ENCODE measurements at places on chromosomes 11 and 22.

DNA sequence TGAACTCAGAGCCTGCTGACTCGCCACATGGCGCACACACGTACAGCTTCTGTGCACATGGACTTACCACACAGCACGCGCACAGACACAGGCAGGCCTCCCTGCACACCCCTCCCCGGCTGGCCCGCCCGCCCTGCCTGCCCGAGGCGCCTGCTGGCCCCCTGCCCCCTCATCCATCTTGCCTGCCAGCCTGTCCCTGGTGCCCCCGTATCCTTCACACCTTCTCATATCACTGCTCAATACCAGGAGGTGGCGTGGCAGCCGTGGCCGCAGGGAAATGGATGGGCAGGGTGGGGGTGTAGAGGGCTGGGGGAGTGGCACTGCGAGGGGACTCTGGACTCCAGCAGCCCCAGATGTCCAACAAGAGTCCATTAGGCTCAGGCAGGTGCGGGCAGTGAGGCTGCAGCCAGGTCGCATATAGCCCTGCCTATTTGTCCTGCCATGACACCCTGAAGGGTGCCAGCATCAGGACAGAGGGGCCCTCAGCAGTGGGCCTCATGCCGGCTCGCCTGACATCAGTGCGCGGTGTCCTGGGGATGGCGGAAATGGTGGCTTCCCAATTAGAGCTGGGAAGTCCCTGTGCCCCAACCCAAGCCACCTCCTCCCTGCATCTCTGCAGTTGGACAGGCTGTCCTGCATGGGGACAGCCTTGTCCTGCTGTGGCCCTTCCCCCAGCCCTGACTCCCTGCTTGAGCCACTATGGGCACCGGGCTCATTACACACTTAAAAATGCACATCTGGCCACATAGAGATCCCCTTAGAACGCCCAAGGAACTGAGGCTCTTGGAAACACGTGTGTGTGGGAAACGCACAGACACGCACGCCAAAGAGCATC, 2.0 kb upstream of the TBX10 start:
- DNase-seq = no peak

GRCh38 chr22:49959782-49960158, 802 bp upstream of the PIM3 start:
- no peak for DNase-seq

DNA sequence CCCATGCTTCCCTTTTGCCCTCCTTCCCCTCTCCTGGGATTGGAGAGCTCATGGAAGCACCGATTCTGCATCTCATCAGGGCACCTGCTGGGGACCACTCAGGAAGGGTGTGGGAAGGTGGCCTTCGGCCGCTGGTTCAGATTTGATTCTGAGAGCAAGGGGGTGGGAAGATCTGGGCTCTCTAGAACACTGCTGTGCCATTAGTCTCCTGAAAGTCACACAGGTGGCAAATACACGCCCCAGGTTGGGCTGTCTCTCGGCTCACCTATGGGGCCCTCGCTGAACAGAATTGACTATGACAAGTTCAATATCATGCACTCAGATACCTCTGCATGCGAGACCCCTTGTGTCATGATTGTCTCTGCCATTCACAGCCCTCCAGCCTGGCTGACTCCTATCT, 12.8 kb upstream of the APOBEC3A start:
- DNase-seq = no peak

DNA sequence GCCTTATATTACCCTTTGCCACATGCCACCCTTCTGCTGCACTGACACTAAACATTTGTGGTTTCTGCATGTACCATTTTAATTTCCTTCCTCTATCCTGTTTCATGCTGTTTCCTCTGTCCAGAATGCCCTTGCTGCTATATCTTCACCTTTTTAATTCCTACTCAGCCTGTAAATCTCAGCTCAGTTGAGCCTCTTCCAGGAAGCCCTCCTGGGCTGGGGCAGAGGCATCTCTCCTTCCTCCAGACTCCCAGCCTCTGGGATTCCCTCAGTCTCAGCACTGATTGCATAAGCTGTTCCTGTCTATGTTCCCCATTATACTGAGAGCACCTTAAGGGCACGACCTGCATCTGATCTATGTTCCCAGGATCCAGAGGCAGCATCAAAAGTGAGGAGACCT, 98.7 kb downstream of the RNF169 start:
- DNase-seq = no peak

DNA sequence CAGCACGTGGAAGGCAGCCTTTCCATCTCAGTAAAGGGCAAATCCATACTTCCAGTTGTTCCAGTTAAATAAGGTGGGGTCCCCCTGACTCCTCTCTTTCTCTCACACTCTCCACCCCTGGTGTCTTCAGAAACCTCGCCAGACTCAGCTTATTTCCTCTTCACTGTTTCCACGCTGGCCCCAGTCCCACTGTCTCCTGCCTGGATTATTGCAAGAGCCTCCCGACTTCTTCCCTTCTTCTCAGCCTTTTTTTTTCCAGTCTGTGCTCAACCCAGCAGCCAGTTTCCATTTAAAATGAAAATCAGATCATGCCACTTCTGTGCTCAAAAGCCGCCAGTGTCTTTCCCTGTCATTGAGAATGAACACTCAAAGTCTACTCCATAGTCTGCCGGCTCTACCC, 131.4 kb downstream of the PKNOX2 start:
- DNase-seq = no peak

GRCh38 chr11:56013805-56014204, 13.6 kb upstream of the OR5AS1 start:
- no peak for DNase-seq

DNA sequence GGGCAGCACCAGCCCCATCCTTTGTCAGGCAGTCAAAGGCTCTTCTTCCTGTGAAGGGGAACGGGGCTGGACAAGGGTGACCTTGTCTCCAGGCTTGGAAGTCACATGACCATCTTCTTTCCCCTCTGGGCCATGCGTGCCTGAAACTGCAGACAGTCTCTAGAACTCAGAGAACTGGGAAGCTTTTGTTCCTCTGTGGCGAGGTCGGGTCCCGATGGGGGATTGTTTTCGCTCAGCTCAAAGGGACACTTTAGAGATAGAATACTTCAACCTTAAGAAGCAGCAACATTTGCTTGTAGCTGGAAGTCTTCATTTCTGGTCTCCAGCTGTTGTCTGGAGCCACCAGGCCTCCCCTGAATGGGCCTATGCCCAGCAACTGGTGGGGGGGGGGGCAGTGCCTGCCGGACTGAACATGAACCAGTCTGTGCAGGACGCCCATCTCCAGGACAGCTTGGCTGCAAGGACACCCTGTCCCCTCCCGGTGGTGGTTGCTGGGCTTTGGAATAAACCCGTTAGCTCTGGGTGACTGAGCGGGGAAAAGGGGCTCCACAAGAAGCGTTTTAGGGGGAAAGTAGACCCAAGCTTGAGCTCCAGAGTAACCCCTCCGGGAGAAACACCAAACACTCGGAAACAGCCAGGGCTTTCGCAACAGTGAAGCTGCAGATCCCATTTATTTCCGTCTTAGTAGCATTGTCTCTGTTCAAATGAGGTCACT, 55.7 kb upstream of the EMID1 start:
- no peak for DNase-seq

- no peak for DNase-seq
These were observed 5.1 kb upstream of the CLPB start for GRCh38 chr11:72439455-72439854.

DNA sequence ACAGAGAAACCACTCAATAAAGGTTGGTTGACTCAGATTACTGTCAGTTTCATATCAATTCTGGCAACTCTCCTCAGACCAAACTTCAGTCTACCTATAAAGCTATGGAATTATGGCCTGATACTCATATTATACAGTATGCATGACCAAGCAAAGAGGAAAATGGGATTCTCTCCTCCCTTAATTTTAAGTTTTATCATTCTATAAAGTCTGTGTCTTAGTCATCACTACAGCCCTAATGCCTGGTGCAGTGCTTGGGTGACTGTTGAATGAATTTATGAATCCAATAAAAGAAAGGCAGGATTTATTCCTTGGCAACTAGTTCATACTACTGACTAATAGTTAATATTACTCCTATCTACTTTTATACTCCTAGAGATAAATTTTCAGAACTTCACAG, 37.6 kb upstream of the GRAMD1B start:
- DNase-seq = no peak

DNA sequence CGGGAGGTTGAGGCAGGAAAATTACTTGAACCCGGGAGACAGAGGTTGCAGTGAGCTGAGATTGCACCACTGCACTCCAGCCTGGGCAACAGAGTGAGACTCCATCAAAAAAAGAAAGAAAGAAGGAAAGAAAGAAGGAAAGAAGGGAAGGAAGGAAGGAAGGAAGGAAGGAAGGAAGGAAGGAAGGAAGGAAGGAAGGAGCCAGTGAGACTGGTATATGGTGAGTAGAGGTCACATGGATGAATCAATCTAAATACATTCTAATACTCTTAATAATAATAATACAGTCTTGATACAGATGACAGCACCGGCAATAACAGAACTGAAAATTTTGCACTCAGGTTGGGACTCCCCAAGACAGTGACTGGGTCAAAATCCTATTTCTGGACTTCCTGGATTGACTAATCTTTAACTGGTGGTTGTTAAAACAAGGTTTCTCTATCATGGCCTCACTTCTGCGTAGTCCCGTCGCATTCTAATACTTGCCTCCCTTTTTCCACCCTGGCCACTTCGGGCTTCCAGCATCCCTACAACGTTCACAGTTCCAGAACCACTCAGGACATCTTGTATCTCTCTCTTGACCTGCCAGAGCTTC, 53.5 kb upstream of the EIF3M start:
- DNase-seq = no peak

GRCh38 chr11:117281869-117282268, 9.3 kb upstream of the BACE1-AS start:
- no peak for DNase-seq

GRCh38 chr11:36385121-36385970, 89.3 kb downstream of the PRR5L start:
- no peak for DNase-seq

GRCh38 chr11:26949846-26950245, 44.1 kb upstream of the FIBIN start:
- DNase-seq = no peak

GRCh38 chr22:23158516-23159290, 13.4 kb downstream of the RAB36 start:
- DNase-seq = no peak

GRCh38 chr11:69918938-69919650, 99.9 kb upstream of the FGF3 start:
- DNase-seq = peak; percentile 58

DNA sequence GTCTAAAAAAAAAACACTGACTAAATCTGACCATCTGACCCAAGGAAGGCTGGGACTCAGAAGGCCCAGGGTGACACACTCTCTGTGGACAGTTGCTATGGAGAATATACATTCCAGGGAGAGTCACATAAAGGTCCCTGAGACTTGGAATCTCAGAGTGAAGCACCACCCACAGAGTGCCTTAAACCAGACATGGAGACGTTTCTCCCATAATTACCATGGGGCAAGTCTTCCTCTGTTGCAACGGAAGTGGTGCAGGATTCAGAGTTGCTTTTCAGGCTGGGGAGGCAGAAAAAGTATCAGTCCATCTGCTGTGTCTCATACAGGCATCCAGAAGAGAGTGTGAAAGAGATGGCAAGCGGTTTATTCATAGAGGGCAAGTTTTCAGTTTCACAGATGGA, 58.7 kb upstream of the SLN start:
- no peak for DNase-seq

DNA sequence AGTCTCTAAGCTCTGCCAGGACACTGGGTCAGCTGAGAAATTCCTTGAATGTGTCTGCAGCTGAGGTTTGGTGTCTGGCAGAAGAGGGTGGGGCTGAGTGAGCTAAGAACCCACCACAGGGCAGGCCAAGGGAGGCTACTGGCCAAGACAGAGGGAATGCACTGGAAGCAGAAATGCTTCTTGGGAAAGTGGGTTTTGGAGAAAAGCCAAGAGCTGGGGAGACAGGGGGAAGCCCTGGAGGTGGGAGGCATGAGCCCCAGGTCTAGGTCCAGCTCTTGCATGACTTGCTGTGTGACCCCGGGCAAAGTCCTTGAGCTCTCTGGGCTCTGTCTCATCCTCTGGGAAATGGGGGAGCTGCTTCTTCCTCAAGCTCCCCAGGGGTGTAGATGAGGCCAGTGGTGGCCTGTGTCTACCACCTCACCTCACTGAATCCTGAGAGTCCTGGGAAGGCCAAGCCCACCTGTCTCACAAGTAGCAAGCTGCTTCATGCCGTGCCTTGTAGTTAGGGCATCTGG, 2.3 kb downstream of the MMP11 start:
- no peak for DNase-seq
